Right atrium auricular region (tissue), 2 donors: ENCODE measurements at places on chromosomes 16 and 17. TPM values are rescaled to one million over a fixed set of nuclear protein-coding genes. Genes with fewer than 3 reads are reported as not detected.

Gene KRT28
- total RNA-seq, result not detected

Gene TBC1D3C
- total RNA-seq, result not detected

Gene OMG
- 0.47 TPM for total RNA-seq

Gene CES5A
- not detected for total RNA-seq

Gene PRR11
- total RNA-seq, result 0.79 TPM

Gene MT1M
- 9.9 TPM for total RNA-seq

Gene PPL
- 7.5 TPM for total RNA-seq

Gene SNF8
- total RNA-seq, result 91.6 TPM
